ENCODE measurements at places on chromosomes 6 and 20.

DNA sequence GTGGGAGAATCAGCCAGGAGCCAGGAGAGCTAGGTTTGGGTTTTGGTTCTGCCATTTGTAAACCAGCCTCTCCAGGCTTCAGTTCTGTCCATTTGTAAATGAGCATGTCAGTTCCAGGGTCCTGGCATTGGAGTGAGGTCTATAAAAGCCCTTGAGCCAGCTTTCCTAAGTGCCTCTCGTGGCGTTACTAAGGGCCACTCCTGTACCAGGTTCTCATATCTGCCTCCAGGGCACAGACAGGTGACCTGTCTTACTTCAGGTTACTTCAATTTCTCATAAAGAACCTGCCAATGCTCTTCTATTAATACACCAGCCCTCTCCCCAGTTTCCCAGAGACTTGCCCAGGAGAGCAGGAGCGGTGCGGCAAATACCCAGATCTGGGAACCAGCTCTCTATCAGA, 101.9 kb downstream of the VEGFA start:
- no peak for DNase-seq

- no peak for DNase-seq
These were observed 143.6 kb downstream of the MRPL14 start for GRCh38 chr6:43983632-43984031.

DNA sequence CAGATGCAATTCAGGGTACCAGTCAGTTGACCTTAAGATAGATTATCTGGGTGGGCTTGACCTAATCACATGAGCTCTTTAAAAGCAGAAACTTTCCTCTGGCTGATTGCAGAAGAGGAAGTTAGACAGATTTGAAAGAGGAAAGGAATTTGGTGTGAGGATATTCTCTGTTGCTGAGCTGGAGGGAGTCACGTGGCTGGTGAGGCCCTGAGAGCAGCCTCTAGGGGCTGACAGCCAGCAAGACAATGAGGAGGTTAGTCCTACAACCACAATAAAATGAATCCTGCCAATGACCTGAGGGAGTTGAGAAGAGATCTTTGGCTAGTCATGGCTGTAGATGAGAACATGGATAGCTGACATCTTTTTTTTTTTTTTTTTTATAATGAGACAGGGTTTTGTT, 87.0 kb upstream of the B3GAT2 start:
- DNase-seq = no peak

GRCh38 chr20:23417861-23418260, 3.4 kb downstream of the NAPB start:
- no peak for DNase-seq

DNA sequence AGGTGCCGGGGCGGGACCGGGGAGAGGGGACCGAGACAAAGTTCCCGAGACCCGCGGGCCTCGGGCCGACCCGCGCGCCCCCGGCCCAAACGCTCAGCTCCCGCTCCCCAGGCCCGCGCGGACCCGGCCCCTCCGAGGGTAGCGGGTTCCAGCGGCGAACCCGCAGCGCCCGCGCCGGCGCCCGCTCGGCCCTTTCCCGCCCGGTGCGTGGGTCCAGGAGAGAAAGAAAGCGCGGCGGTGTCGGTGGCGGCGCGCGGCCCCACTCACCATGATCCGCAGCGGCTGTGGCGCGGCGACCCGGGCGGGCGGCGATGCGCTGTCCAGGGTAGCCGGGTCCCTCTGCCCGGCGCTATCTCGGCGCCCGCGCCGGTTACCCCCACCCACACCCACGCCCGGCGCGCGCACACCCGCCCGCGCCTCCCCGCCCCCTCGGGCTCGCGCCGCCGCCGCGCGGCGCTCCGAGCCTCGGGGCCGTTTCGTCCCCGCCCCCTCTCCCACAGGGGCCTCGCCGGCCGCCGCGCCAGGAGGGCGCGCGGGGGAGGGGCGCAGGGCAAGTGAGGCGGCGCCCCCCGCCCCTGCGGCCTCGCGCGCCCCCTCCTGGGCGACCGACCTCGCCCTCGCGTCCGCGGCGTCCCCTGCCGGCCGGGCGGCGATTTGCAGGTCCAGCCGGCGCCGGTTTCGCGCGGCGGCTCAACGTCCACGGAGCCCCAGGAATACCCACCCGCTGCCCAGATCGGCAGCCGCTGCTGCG, at the start of gene ELOVL2:
Gene ELOVL2 (minus strand): TSS at position 345 of the 751 bp plus-strand sequence. CDS start 75 bp downstream, at position 270.
- DNase-seq = no peak

GRCh38 chr6:51619042-51619799, 468.2 kb downstream of the PKHD1 start:
- no peak for DNase-seq

- DNase-seq = no peak
These were observed 15.7 kb upstream of the BHLHE23 start for GRCh38 chr20:63022501-63022900.

GRCh38 chr6:119171088-119171841, 92.8 kb upstream of the FAM184A start:
- no peak for DNase-seq

- no peak for DNase-seq
These were observed 7.3 kb downstream of the SDC4 start for GRCh38 chr20:45340951-45341350.

GRCh38 chr6:41595166-41595565, 43.1 kb upstream of the MDFI start:
- DNase-seq = no peak

DNA sequence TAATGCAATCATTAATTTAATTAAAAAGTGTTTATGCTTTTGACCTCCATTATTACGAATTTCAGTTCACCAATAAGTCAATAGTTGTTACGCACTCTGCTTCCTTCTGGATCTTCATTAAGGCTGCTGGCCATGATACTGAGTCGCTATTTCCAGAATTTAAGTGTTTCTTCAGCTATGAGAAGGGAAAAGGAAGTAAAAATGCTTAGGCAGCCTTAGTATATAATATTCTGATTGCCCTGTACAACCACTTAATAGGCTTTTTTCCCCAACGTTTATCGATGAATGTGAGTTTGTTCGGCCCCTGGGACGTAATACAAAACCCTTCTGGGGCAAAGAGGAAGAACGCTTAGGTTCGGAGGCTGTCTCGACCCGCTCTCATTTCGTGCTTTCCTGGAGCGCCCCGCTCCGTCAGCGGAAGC, 644 bp downstream of the OARD1 start:
- DNase-seq = no peak

DNA sequence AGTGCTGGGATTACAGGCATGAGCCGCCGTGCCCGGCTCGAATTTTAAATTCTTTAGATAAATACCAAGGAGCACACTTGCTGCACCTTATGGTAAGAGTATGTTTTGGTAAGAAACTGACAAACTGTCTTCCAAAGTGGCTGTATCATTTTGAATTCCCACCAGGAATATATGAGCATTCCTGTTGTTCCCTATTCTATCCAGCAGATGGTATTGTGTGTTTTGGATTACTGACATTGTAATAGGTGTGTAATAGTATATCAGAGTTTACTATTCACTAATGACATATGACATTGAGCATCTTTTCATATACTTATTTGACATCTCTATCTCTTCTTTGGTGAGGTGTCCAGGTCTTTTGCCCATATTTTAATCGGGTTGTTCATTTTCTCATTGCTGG, 40.5 kb downstream of the TGM6 start:
- no peak for DNase-seq

GRCh38 chr6:92779746-92780145, 639.6 kb downstream of the EPHA7 start:
- DNase-seq = no peak

DNA sequence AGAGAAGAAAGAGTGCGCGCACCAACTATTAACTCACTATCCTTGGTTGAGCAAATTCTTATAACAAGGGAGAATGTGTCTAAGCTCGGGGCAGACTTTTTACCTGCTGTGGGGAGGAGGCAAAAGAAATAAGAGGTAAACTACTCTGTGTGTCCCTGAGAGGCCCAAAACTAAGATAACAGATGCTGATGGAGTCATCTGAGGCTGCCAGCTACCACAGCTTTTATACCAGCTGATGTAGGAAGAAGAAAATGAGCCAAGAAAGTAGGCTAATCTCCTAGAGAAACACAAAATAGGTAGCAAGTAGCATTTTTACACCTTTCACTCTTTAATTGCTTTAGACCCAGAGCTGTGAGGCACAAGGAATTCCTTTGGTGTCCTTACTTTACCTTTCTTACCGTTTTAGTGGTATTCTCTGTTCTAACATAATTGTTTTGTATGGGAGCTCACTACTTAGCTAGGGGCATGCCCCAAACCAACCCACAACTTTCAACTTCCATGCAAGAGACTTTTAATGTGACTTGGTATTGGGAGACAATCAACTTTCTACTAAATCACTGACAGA, 27.8 kb upstream of the PIM1 start:
- DNase-seq = no peak

- DNase-seq = no peak
These were observed 37.4 kb downstream of the PLAGL1 start for GRCh38 chr6:143970456-143971218.

- peak; percentile 69 for DNase-seq
These were observed at the start of gene ZNF334 for GRCh38 chr20:46512943-46513844. ZNF334 (minus strand) TSS chr20:46513559; CDS start chr20:46512102, 1,457 bp downstream.

GRCh38 chr6:39156801-39157200, 41.8 kb upstream of the SAYSD1 start:
- DNase-seq = no peak

GRCh38 chr6:155066921-155067680, 72.0 kb downstream of the TIAM2 start:
- DNase-seq = no peak

- no peak for DNase-seq
These were observed 14.9 kb upstream of the RFPL4B start for GRCh38 chr6:112332274-112332673.

GRCh38 chr6:7439228-7439627, 49.6 kb downstream of the RIOK1 start:
- no peak for DNase-seq

- no peak for DNase-seq
These were observed 91.0 kb downstream of the TOX2 start for GRCh38 chr20:44005661-44006060.

- no peak for DNase-seq
These were observed 88.1 kb downstream of the HMGCLL1 start for GRCh38 chr6:55490871-55491270.

- peak; percentile 57 for DNase-seq
These were observed 1.8 kb upstream of the ABT1 start for GRCh38 chr6:26594730-26595632.

DNA sequence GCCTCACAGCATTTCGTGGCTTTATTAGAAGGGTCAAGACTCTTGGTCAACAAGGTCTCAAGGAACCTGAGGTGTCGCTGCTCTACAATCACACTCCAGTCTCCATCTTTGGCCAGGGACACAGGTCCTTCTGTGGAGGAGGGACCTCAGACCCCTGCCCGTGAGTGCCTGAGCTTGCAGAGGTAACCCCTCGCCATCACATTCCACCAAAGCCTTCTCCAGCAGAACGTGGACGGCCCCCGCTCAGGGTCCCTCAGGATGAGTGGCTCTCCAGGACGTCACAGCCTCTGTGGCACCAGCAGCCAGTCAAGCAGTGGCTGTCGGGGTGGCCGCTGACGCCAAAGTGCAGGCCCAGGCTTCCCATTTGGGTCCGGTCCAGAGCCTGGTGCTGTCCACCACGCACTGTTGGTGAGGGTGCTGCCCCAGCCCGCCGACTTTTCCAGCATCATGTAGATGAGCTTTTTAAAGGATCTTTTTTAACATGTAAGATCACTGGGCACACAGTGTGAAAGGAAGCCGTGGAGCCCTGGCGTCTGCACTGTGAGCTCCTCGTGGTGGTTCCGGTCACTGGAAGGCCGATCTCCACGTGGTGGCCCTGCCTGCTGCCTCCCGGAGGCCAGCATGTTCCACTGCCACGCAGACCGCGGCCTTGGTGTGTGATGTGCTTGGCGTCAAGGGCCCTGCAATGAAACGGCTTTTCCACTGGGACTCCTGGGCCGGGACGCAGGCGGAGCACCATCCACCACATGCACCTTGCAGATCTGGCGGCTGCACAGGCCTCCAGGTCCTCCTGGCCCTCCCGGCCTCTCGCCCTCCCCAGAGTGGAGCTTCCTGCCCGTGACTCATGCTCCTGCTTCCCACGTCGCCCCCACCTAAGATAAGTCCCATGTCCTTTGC, 8.3 kb upstream of the KIF25 start:
- DNase-seq = no peak
